ENCODE measurements at places on chromosomes 6 and 20.

DNA sequence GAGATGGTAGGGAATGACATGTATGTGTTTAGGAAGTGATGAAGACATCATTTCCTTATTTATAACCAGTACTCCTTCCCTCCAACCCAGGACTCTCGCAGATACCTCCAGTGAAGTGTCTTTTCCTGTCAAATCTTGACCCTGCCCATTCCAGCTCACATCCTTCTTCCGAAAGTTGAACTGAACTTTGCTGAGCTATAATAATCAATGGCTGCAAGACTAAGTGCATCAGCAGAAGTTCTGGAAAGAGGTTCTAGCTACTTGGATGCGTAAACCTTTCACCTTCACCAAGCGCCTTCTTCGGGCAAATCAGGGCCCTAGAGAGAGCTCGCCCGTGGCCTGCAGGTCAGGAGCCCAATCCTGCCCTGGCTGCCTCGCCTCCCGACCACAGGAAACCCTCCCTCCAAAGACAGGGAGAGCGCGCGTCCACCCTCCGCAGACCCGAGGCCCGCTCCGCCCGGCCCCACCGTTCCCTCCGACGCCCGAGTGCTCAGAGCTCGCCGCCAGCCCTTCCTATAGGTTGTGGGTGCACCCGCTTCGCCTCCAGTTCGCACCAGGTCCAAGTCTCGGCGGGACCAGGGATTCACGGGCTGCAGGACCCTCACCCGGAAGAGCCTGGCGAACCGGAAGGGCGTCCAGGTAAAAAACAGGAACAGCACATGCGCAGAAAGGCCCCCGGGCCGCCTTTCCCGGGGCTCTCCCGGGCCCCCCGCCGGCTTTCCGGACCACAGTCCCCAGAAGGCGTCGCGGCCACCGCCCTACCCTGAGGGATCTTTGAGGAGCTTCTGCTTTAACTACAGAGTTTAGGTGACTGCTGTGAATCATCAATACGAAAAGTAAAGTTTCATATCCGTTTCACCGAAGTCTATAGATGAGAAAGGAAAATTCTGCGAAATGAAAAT is at the start of gene ZNF334:
TSS of gene ZNF334 (minus strand) at position 617 of the 902 bp plus-strand sequence. CDS start 1,457 bp downstream, outside the sequence.
- DNase-seq = peak; percentile 31

- no peak for DNase-seq
Measured at GRCh38 chr20:63774306-63774705, 34.7 kb downstream of the SLC2A4RG start.

- DNase-seq = no peak
Measured at GRCh38 chr20:49392745-49393144, 89.7 kb downstream of the KCNB1 start.

DNA sequence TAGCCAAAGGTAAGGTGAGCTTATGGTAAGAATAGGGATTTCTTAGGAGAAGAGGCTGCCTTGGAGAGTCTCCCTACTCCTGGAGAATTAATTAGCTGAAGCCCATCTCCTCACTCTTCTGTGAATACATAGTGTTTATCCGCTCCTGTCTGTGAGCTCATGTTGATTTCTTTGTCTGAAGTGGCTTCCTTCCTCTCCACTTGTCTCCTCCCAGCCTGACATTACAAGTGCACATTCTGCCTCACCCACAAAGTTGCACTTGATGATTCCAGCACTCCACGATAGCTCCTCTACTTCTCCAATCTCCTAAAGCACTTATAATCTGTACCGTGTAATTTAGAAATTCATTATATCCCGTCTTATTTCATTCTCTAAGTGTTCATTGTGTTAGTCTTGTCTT is 287.2 kb downstream of the QKI start:
- DNase-seq = no peak

GRCh38 chr6:28977341-28978132 is 27.6 kb downstream of the ZNF311 start:
- DNase-seq = peak; percentile 55

GRCh38 chr20:34043025-34043424 is 49.3 kb downstream of the RALY start:
- DNase-seq = no peak

GRCh38 chr6:37540390-37540789 is 40.7 kb upstream of the CCDC167 start:
- DNase-seq = no peak

GRCh38 chr6:10381133-10381829 is 33.6 kb downstream of the TFAP2A start:
- no peak for DNase-seq

DNA sequence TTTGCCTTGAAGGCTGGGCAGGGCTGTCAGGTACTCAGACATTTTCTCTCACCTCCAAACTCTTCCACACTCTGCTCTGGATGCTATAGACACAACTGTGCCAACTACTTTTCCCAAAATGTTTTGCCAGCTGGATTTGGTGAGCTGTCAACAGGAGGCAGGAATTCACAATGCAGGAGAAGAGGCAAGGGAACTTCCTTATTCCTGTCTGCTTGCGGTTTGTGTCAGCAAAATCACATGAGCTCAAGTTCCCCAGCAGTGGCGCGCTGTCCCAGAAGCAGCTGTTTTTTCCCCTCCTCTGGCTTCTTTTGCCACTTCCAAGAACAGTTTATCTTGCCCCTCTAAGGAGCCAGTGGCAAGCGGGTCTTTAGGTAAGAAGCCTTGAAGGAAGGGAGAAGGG is 608.2 kb downstream of the PRKN start:
- DNase-seq = no peak

DNA sequence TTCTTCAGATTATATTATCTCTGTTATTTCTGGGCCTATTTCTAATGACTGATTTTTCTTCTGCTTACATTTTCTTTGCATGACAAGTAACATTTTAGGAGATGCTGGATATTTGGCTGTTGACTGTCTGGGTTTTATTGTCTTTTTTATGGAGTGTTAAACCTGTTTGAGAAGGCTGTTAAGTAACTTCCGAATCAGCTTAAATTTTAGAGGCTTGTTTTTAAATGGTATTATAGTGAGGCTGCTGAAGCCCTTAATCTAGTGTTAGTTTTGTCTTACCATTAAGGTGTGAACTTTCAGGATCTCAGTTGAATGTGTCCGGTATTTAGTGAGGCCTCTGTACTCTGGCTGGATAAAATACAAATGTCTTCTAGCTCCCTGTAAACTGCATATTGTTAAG is 109.8 kb downstream of the EYA4 start:
- DNase-seq = no peak

DNA sequence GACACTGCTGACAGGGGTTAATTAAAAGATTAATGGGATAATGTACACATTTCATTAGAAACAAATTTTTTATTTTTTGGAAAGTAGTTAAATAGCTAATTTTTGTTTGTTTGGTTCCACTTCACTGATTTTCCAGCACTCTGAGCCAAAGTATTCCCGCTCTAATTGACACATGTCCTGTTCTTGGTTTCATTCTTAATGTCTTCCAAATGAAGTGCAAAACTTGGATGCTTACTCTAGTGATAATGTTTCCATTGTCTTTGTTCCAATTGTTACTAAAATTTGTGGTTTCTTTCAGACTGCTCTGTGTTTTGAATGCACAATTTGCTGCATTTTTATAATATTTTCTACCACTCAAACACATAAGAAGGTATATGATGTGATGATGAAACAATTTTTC is 794.3 kb downstream of the PHF3 start:
- no peak for DNase-seq

DNA sequence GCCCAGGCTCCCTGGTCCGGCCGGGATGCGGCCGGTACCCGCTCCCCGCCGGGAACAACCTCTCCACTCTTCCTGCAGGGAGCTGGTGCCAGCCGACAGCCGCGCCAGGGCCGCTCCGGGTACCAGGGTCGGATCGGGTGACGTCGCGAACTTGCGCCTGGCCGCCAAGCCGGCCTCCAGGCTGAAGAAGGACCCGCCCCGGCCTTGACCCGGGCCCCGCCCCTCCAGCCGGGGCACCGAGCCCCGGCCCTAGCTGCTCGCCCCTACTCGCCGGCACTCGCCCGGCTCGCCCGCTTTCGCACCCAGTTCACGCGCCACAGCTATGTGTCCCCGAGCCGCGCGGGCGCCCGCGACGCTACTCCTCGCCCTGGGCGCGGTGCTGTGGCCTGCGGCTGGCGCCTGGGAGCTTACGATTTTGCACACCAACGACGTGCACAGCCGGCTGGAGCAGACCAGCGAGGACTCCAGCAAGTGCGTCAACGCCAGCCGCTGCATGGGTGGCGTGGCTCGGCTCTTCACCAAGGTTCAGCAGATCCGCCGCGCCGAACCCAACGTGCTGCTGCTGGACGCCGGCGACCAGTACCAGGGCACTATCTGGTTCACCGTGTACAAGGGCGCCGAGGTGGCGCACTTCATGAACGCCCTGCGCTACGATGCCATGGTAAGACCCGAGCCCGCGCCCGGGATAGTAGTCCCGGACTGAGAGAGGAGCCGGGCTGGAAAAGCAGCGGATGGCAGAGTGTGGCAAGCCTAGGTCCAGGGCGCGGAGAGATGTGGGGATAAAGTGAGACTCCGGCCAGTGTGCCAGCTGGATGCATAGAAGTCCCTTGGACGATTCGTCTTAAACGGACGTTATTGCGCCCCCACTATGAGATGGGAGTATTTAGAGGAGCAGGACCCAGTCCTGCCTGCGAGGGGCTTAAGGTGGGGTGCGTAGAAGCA is at the start of gene NT5E:
TSS of gene NT5E (plus strand) at position 266 of the 942 bp plus-strand sequence. CDS start at position 323, 57 bp downstream.
- DNase-seq = peak; percentile 49

DNA sequence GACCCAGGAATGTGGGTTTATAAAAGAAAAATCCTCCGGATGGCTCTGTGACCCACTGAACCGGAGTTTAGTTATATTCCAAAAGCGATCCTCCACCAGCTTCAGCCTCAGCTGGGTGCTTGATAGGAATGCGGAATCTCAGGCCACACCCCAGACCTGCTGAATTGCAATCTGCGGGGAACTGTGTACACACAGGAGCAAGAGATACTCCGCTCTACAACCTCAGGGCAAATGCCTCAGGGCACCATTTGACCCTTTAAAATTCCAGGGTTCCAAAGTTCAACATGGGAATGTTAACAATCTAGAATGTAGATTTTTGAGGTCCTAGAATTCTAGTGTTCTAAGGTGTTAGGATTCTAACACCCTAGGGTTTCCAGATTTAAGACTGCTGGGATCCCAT is 10.8 kb downstream of the BPIFA2 start:
- no peak for DNase-seq

DNA sequence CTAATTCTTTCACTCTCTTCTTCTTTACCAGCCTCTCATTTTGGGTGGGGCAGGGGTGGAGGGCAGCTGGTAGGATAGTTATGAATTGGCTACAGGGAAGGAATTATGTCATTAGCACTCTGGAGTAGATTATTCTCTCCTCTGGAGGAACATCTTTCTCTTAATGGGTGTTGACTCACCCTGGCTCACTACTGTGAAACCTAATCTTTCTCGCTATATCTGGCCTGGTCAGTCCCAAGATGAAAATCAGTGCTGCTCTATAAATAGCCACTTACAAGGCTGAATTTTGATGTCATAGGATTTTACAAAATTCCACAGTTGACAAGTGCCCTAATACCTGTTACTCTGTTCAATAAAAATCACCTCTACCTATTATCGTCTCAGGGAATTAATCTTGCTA is 151.3 kb downstream of the COL9A1 start:
- DNase-seq = no peak

GRCh38 chr6:124669713-124670480 is 292.3 kb upstream of the RNF217 start:
- DNase-seq = no peak

- peak; percentile 27 for DNase-seq
Measured at GRCh38 chr6:41092421-41093140, 19.8 kb downstream of the NFYA start.

DNA sequence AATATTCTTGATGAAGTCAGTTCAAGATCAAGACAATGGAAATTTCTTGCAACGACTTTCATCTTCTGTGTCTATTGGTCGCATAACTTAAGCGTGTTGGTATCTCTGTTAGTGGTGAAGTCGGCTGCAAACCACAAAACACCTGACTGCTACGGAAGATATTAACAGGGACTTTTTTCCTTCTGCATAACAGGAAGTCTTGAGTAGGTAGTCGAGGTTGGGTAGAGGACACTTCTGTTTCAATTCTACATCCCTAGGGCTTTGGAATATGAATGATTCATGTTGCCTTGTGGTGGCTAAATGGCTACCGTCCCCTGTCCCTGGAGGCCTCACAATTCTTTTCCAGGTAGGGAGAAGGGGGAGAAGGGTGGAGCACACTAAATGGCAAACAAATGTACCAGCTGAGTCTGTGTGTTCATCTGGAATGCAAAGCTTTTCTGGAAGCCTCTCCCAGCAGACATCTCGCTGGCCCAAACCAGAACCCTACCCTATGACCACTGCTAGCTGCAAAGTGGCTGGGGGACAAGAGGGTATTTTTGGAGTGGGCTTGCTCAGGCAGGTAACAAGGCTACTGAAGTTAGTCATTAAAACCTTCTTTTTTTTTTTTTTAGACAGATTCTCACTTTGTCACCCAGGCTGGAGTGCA is 34.6 kb upstream of the NKX2-2 start:
- DNase-seq = no peak

GRCh38 chr20:51848346-51848745 is 46.0 kb upstream of the SALL4 start:
- DNase-seq = no peak

DNA sequence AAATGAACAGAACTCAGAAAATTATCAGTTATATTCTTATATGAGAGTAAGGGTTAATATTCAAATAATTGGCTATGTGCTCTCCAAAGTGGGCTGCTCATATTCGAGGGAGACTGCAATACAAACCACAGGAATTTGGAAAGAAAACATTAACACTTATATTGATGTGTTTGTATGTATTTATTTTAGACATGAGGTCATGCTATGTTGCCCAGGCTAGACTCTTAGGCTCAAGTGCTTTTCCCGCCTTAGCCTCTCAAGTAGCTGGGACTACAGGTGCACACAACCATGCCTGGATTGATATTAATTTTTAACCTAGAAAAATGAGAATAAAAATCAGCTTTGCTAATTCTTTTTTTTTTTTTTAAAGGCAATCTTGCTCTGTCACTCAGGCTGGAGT is 35.0 kb downstream of the BTBD9 start:
- DNase-seq = no peak

- DNase-seq = no peak
Measured at GRCh38 chr6:99241905-99242534, 107.5 kb downstream of the FAXC start.

GRCh38 chr6:105964979-105965760 is 121.0 kb upstream of the PRDM1 start:
- DNase-seq = no peak

GRCh38 chr6:138349891-138350290 is 27.8 kb upstream of the SMIM28 start:
- DNase-seq = no peak

- no peak for DNase-seq
Measured at GRCh38 chr6:132764370-132764769, 6.7 kb upstream of the VNN2 start.

DNA sequence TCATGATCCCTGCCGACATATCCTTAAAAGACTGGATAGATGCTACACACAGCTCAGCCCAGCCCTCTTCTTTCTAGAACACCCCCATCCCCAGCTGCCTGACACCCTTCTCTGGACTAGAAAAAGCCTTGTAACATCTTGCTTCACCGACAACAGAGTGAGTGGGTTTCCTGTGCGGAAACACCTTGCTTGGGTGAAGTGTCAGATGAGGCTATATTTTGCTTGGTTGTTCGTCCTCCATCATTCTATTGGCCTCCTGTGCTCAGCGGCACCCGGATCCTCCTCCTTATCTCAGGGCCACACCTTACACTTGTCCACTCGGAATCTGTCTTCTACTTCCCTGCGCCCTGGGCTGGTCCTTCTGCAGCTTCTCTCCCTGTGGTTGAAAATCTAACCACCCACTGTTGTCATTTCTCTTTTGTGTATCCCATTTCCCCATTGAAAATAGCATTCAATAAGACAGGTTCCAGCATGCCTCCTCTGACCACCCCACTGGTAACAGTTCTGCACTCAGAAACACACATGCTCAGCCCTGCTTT is 101.3 kb upstream of the MLN start:
- DNase-seq = peak; percentile 66

Measured in B cell (primary cell).